ENCODE measurements at places on chromosomes 5 and 9.

- DNase-seq, result no peak
Measured at GRCh38 chr5:67081261-67081660, 115.3 kb downstream of the CD180 start.

DNA sequence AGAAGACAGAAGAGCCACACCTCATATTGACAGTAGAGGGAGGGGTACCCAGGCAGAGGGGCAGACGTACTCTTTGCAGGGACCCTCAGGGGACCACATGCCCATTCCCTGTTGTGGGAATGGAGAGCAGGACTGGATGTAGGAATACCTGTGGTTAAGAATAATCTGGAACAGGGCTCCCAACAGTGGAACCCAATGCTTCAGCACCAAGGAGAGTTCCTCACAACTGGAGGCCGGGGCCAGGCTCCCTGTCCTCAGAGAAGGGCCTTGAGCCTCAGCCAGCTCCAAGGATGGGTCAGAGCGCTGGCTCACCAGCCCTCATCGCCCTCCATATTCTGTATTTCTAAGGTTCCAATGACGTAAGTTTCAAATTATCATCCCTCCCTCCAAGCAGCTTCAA lies 7.4 kb upstream of the SHC3 start:
- DNase-seq, result peak; percentile 44

GRCh38 chr9:99634186-99634585 lies 187.5 kb upstream of the NR4A3 start:
- no peak for DNase-seq

DNA sequence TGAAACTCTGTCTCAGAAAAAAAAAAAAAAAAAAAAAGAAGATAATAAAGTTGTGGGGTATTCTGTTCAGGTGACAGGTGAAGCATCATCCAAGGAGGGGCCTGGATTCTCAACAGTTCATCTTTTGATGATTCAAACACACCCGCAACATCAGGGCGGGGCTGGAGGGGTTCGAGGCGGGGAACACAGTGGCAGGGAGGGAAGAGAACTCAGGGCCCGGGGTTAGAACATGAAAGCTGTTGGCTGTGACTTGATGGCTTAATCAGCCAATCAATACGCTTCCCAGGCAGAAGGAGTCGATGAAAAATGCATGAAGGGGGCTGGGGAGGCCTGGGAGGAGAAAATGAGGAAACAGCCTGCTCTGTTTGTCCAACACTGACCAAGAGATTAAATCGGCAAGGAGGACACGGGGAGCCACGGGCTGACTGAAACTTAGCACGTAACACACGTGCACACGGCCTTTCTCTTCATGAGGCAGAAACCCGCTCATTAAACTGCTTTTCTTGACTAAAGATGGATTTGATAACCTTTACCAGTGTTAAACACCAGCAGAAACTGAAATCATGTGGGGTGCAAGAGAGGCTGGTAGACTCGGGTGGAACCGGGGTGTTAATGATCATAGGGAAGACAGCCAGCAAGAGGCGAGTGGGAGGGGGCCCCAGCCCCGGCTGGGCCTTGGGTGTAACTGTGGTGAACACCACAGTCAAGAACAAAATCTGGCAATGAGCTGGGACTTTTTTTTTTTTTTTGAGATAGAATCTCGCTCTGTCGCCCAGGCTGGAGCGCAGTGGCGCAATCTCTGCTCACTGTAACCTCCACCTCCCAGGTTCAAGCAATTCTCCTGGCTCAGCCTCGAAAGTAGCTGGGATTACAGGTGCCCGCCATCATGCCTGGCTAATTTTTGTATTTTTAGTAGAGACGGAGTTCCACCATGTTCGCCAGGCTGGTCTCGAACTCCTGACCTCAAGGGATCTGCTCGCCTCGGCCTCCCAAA lies 105.7 kb upstream of the RAPGEF1 start:
- no peak for DNase-seq

GRCh38 chr9:27433631-27434325 lies 90.3 kb upstream of the IFNK start:
- DNase-seq, result no peak

DNA sequence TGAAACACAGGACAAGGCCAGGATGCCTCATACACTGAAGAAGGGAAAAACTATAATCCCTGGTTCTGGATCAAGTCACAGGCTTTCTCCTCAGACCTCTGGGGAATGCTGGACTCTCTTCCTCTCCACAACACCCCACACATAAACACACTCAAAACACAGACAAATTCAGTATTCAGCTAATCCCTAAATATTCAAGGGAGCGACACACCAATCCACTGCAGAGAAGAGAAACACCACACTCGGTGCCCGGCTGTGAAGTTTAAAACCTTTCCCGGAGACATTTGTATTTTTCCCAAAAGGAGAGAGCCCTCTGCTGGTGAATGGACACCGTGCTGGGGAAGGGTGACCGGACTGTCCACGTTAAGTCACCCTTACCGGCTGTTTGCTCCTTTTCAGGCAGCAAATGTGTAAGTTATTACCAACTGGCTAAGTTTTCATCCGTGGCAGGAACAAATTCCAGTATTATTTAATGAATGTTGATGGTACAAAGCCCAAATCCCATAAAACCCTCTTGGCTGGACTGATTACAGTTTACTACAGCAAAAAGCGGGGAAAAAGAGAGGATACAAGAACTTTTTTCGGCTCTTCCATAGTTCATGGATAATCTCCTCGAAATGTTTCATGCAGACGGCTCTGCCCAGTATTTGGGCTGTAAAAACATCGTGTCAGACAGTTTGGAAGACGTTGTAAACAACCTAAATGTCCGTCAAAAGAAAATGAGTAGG lies 130.9 kb upstream of the SLC30A5 start:
- DNase-seq, result peak; percentile 86

DNA sequence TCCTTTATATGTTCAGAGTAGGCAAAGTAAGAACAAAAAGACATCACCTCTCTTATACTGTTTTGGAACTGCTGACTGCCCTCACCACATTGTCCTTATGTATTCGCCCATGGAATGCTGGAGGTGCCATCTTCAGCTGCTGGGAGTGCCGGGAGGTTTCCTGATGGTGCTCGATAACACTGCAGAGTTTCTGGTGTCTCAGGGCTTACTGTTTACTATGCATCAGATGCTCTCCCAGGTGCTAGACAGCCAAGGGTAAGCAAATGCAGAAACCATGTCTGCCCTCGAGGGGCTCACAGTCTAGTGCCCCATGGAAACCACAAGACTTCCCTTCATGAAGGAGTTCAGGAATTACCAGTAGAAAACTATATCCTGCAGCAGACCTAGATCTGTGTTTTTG lies 70.1 kb upstream of the SMIM23 start:
- DNase-seq, result no peak

DNA sequence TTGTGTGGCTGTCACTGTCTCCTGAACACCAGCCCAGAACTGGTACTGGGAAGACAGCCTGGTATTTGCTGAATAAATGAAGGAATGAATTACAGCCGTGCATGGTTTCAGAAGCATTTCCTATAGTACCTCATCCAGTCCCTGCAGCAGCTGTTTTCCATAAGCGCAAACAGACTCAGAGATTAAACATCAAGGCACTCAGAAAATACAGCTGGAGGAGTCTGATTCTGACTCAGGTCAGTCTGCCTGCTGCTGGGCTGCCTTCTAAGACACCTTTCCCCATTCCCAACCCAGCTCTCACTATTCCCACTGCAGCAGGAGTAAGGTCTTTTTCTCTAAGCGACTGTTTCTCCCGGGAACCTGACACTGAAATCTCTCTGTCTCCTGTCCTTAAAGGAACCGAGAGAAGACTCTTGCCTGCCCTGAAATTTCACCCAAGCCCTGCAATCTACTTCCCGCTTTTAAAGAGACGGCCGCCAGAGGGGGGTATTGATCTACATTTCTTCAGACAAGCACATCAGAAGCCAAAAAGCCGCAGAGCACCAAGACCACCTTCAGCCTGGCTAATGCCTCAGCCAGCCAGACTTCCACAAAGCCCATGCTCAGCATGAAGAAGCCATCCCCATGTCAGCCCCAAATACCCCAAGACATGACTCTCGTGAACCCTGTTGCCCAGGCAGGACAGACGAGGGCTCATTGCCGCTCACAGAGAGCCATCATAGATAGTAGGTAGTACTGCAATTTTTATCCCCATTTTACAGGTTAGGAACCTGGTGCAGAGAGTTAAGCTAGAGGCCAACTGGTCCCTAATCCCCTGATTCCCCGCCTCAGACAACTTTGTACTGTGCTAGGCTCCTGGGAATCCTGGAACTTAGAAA lies 5.4 kb upstream of the FOXI1 start:
- peak; percentile 80 for DNase-seq

- peak; percentile 82 for DNase-seq
Measured at GRCh38 chr9:86202338-86202882, 57.0 kb downstream of the C9orf153 start.

GRCh38 chr5:171858303-171858702 lies 72.7 kb downstream of the SMIM23 start:
- no peak for DNase-seq

- DNase-seq, result no peak
Measured at GRCh38 chr9:78053627-78054026, 22.0 kb upstream of the GNAQ start.

GRCh38 chr5:17852740-17853139 lies 218.5 kb downstream of the TAF11L14 start:
- no peak for DNase-seq

DNA sequence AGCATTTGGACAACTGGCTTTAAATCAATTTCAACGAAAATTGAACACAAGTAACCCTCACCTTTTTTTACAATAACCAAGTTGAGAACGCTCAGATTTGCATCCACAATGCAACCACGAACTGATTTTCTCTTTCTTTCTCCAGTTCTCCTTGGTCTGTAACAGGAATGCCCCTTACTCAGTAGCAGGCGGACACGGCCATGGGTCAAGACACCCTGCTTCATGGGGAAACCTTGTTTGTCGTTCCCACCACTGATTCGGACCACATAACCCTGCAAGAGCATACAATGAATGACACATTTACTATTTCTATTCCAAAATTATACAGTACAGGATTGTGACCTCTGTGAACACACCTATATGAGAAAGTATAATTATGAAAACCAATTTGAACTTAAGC lies 1.4 kb downstream of the RPS6 start:
- DNase-seq, result no peak

DNA sequence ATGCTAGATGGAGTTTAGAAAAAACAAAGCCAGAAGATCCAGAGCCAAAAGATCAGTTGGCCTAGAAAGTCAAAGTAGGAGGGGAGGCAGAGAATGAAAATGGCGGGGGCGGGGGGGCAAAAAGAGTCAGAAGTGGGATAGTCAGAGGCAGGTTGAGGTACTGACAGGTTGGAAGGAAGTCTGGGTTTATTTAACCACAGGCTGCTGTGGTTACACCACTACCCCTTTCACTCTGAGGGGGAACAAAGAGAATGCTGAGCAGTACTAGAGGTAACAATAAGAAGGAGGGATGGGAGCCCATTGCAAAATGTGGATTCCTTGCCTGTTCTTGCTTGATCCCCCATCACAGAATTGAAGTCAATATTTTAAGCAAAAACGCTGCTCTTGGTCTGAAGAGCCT lies 111.8 kb downstream of the CAVIN4 start:
- no peak for DNase-seq

- DNase-seq, result no peak
Measured at GRCh38 chr9:89825669-89826068, 220.9 kb downstream of the GADD45G start.

DNA sequence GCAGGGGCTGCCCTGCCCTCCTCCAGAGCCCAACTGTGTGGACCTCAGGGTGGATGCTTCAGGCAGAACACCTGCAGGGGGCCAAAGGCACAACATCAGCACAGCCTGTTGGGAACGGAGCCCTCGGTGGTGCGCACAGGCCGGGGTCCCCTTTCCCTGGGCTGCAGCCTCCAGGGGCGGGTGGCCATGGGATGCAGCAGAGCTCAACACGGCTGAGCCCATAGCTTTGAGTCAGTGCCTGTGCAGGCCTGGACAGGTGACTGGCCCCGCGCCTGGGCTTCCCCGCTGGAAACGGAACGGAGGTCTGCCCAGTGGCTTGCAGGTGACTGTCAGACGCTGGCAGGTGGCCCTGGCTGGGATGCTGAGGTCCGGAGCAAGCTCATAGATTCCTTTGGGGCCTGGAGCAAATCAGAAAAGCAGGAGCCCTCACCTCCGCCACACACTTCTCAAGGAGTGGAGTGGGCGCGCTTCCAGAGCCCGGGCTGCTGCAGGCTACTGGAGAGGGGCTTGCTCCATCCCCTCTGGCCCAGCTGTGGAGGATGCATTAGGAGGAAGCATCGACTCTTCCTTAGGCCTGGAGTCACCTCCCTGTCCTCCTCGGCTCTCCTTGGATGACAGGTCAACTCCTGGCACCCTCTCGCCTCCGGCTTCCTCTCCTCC lies 69.8 kb upstream of the RNU6ATAC start:
- DNase-seq, result no peak

GRCh38 chr9:68953771-68954170 lies 60.1 kb downstream of the PRKACG start:
- DNase-seq, result no peak

DNA sequence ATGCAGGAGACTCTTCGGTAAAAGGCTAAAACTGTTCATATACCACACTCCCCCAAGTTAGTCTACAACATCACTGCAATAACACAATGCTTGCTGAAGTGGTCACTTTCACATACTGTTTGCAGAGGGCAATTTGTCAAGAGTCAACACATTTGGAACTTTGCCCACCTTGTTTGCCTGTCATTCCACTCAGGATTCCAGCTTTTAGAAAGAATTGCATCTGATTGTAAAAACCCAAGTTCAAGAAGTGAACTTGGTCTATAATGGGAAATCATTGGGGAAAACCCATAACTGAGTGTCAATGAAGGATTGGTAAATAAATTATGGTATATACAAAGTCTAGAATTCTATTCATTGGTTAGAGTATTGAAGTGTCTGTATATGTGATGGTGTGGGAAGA lies 120.5 kb downstream of the GADD45G start:
- DNase-seq, result no peak

DNA sequence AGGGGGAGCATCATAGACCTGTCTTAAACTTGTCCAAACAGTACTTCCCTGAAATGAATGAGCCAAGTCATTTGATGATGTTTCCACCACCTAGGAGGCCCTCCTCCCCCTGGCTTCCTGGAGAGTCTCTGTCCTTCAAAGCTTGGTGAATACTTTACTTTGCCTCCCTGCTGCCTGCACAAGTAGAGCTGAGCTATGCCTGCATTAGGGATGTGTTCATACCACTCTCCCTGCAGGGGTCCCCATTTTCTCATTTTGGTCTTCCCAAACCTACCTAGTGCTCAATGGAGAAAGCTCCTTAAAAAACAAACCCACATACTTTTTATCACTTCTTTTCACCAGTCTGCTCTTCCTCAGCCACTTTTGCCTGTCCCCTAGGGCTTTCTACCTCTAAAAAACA lies 7.7 kb downstream of the CCNI2 start:
- DNase-seq, result peak; percentile 26

GRCh38 chr9:115267790-115268189 lies 149.8 kb upstream of the TNC start:
- peak; percentile 24 for DNase-seq

DNA sequence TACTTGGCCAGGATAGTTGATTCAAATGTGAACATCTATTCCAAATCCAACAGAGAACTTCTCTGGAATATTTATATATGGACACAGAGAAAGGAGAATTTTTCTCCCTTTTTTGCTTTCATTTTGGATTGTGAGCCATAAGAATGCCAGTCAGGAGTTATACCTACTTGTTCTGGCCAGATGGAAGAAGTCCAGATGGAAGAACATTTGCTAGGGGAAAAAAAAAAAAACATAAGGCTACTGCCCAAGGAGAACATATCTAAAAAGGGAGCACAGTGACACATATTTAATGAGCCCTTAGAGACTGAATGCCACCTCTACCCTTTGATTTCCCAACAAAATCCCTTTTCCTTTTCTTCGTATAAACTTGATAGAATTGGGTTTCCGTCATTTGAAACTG lies 61.7 kb upstream of the PPP2R2B start:
- DNase-seq, result no peak
